ENCODE measurements at places on chromosomes 16 and 17.
A peak's percentile ranks its signal among the peaks of the same experiment; 100 is the strongest.

DNA sequence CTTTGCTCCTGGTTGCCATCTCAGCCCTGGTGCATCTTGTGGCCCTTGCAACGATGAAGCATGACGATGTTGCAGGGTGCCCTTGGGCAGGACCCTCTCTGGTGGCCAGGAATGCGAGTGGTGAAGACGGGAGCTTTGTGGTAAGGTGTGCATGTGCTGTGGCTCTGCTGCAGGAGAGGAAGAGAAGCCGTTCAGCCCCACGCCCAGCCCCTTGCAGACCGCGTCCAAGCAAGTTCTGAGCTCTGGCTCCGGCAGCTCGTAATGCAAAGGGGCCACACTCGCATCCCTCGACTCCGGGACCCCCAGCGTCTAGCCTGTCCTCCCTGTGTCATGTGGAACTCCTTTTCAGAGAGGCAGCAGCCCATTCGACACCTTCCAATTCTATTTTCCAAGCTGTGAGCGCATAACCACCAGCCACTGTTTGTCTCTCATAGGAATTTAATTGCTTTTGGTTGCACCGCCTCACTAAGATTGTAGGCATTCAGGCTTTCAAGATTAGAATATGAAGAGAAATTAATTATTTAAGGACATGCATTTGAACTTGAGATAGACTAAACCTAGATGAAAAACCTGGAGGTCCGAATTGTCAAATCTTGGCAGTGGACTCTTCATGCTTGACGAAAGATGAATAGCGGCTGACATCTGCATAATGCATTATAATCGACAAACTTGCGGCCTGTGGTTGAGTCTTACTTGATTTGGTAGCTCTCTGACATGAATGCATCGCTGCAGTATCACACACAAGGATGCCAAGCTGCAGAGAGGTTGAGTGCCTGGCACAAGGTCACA is 21.1 kb upstream of the KCNG4 start:
- no peak for DNase-seq

DNA sequence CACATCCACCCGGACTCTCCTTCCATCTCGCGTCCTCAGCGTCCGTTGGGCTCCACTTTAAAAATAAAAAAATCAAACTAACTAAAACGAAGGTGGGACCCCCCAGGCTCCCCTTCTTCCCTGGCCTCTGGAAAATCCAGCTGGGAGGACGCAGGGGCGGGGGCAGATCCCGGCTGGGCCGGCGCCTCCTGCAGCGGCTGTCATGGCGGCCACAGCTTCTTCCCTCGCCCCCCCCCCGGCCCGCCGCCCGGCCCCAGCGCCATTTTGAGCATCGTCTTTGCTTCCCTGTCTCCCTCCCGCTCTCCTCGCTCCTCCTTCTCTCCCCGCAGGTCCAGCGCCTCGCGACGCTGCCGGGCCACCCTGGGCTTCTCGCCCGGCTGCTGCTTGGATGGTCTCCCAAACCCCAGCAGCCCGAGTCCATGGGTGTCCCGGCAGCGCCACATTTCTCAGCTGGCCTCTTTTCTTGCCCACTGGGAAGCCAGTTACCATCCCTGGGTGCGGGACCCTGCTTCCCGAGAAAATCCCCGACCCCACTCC is 3.3 kb downstream of the HOXB2 start:
- no peak for DNase-seq

GRCh38 chr16:25018972-25019617 is 3.9 kb upstream of the ARHGAP17 start:
- peak; percentile 82 for DNase-seq

DNA sequence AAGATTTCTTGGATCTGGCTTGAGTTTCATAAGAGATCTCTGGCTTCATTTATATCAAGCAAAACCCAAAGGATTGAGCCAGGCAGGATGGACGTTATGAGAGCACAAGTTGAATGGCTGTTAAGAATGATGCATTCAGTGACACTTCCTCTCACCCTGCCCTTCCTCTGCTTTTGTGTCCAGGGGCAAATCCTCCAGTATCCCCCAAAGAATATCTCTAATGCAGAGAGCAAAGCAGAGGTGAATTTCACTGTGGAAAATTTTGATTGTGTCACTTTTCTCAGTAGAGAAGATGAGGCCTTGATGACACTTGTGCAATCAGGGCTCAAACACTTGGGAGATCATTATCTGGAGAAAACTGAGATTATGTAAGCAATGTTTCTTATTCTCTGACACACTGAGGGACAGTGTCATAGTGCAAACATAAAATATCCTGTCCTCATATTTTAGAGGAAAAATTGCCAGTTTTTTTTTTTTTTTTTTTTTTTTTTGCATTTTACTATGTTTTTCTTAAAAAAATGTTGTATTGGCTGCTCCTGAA is 25.3 kb downstream of the MARCHF10 start:
- peak; percentile 11 for DNase-seq

DNA sequence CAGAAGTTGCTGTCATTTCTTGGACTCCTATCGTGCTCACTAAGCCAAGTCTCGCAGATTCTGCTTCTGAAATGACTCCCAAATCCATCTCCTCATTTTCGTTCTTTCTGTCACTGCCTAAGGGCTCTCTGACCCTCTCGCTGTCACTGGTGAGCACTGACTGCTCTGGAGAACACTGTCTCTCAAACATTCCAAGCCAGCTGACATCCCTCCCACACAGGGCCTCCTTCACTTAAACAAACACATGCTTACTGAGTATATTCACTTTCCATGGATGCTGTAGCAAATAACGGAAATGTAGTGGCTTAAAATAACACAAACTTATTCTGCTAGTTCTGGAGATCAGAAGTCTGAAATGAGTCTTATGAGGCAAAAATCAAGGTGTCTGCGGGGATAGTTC is 18.8 kb downstream of the CACNG1 start:
- DNase-seq: no peak

DNA sequence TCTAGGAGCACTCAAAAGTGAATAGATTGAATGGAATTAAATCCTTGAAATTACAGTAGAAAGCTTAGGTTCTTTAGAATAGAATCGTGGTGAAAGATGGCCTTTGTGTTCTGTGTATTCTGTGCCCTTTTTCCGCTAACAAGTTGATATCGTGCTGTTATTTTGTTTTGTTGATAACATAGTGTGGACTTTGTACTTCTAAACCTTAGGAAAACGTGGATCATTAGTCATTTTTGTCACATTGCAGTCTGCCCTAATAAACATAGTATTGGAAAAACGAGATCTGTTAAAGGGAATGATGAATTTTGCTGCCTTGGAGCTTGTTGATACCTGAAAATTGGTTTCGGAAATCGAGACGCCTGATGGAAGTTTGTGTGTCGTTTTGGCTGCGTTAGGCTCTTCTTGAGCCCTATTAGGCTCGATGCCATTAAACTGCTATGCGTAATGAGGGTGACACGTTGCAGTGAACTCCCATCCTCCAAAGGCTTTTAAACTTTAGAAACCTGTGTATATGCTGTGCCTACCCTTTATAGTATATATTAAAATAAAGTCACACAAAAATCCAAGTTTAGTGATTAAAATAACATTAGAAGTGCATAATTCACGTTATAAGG is 145.7 kb downstream of the PRKCA start:
- no peak for DNase-seq
